ENCODE measurements at places on chromosomes 6 and 20.
A peak's percentile ranks its signal among the peaks of the same experiment; 100 is the strongest.

- DNase-seq, result no peak
These were observed 972 bp downstream of the GSTA3 start for GRCh38 chr6:52908526-52908925.

- no peak for DNase-seq
These were observed 198.5 kb downstream of the HIVEP2 start for GRCh38 chr6:142746524-142746923.

- DNase-seq, result no peak
These were observed 520.6 kb upstream of the CHD6 start for GRCh38 chr20:42138729-42139128.

DNA sequence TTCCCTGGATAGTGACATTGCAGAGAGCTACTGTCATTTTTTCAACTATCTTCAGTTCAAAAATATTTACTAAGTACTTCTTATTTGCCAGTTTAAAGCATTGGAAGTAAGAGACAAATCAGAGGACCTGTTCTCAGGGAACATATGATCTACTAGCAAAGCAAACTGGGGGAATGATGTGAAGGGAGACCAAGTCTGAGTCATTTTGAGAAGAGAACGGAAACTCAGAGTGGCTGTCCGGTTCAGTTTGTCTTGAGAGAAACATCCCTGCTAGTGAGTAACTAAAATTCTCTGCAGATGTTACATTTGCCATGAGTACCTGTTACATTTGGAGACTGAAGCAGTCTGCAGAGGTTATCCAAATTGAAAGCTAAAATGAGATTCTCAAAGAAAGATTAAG is 118.3 kb downstream of the KCNQ5 start:
- no peak for DNase-seq

GRCh38 chr6:55674672-55675071 is 95.7 kb upstream of the HMGCLL1 start:
- DNase-seq, result no peak

DNA sequence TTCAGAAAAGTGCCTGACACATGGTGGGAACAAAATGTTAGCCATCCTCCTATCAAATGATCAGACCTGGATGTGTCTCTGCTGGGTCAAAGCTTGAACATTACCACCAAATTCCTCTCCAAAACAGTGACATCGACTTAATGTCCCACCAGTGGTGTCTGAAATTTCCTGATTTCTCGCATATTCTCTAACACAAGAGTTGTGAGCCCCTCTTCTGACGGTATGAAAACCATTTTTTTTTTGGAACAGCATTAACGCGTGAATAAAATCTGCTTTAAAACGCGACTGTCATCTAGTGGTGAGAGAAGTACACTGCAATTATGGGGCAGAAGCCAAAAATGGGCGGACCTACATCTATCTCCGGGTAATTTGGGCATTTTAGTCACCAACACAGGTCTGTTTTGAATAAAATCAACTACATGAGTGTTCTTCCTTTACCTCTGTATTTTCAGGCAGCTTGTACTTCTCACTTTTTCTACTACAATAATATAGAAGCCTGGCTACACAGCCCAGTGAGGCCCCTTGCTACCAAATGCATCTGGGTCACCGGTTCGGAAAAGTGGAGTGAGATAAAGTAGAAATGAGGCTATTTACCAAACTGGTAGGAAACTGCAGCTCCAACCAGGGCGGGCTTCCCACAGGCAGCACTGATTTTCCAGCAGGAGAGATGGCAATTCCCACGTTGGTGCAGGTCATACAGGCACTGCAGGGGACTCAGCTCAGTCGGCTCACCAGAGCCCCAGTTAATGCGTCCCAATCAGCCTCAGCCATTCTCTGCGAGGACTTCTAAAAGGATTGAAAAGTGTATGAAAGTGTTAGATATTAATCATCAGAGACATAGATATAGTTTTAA is 27.4 kb downstream of the MGME1 start:
- DNase-seq, result peak; percentile 32

DNA sequence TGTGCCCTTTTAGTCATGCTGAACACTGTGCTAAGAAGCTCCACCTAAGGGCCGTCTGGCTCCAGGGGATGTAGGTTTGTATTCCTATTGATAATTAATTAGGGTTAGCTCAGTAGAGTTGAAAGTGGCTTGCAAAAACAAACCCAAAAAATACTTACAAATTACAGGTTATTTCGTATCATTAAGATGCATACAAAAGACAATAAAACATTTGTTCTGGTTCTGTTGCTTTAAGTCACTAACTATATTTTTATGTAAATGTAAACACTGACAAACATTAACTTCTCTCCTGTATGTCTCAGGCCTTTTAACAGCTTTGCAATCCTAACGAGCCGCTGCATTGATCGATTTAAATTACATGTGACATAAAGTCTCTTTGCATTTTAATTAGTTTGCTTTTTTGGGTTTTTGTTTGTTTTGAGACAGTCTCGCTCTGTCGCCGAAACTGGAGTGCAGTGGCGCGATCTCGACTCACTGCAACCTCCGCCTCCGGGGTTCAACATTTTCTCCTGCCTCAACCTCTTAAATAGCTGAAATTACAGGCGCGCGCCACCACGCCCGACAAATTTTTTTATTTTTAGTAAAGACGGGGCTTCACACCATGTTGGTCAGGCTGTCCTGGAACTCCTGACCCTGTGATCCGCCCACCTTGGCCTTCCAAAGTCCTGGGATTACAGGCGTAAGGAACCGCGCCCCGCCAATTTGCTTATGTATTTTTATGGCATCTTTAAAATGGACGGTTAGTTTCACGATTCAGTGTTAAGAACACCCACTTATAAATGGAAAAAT is 110.9 kb downstream of the HFE start:
- DNase-seq, result no peak

- no peak for DNase-seq
These were observed 747.6 kb downstream of the HDGFL1 start for GRCh38 chr6:23316931-23317330.

- no peak for DNase-seq
These were observed 16.5 kb downstream of the NCOA7 start for GRCh38 chr6:125807293-125807692.

DNA sequence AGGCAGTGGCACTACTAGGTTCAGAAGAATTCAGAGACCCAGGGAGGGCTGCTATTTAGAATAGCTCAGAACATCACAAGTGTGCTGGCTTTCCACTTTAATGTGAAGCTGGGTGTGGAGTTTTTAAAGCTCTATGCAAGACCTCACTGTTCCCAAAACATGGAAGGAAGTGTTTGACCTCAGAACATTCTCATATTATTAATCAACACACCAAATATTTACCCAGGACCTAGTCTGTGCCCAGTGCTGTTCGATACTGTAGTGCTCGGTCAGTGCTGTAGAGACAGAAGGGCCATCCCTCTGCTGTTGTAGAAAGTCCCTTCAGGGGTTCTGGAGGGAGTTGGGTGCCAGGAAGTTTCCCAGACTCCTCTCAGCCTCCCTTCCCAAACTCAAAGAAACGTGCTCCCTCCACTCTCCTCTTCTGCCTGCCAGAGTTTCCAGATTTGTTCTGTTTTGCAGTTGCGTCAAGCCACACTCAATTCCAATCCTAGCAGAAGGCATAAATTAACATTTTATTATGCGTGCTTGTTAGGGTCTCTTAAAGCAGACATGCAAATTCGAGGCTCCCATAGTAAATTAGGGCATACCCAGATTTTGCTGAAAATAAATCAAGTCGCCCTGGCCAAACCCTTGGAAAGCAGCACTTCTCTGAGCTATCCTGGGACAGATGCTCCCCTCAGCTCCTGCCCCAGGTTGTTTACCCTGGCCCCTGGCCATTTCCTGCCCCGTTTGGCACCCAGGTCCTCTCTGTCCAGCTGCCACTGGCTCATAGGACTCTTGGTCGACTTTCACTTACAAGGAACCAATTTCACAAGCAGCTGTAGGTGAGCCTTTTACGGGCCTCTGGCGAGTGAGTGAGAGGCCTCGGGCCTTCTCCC is 248.6 kb downstream of the HIVEP2 start:
- DNase-seq, result no peak

DNA sequence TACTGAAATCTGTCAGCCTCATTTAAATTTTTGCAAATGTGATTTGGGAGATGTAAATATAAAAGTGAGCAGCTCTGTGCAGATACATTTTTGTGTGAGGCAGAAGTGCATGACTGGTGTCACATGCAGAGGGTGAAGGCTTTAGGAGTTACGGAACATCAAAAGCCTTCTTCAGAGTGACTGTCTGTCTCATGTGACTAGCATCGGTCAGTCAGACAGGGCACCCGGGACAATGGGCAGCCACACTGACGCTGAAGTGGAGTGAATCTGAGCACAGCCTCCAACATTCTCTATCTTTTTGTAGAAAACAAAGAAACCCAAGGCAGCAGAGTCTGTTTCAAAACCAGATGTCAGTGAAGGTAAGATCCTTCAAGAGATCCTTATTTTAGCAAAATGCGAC is 7.9 kb upstream of the FAM209A start:
- no peak for DNase-seq

GRCh38 chr6:17156112-17156921 is 54.5 kb downstream of the STMND1 start:
- peak; percentile 77 for DNase-seq

- no peak for DNase-seq
These were observed 1.4 kb upstream of the OSBPL2 start for GRCh38 chr20:62236766-62237513.

DNA sequence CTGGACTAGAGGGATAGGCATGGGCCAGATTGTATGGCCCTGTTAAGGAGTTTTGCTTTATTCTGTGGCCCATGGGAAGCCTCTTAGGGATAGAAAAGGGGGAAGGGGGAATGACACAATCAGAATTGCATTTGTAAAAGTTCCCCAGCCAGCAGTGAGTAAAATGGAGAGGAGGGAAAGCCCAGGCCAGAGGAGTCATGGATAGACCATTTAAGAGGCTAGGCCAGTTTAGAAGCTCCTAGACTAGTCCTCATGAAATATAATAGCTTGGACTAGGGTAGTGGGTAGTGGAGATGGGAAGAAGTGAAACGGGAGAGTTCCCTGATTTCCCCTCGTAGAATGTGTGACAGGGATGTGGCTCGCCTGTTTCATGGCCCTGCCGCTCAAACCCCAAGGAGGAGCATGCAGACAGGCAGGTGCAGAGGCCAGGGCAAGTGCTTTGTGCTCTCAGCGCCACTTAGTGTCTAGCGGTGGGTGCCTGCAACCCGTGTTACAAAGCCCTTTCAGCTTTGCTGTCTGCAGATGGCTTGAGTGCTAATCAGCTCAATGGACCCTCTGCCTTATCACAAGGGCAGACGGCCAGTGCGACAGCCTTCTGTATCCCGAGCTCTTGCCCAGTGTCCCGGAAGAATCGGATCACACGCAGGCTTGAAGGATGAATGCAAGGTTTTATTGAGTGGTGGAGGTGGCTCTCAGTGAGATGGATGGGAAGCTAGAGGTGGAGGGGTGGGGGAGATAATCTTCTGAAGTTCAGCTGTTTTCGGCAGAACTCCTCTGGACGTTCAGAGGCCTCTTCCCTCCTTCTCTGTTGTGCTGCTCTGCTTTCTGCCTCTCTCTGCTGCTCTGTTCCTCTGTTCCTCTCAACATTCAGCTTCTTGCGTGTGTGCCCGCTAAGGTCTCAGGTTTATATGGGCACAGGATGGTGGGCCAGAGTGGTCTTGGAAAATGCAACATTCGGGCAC is 141.1 kb downstream of the CEP57L1 start:
- DNase-seq, result no peak

GRCh38 chr6:8865451-8865850 is 430.1 kb upstream of the SLC35B3 start:
- no peak for DNase-seq

DNA sequence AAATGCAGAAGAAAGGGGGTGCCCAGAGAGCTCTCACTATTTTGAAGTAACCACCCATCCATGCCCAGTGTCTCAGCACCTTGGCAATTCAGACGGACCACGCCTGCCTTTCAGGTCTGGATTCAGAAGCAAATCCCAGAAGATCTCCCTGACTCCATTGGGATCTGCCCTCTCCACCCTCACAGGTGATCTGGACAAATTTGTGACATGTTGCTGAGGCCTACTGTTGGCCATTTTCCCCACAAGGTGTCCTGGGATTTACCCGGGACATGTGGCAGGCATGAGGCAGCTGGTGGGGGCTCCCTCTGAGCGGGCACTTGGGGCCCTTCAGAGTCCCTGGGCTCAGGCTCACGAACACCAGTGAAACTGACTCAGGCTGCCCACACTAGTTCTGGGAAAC is 51.9 kb upstream of the IYD start:
- no peak for DNase-seq

DNA sequence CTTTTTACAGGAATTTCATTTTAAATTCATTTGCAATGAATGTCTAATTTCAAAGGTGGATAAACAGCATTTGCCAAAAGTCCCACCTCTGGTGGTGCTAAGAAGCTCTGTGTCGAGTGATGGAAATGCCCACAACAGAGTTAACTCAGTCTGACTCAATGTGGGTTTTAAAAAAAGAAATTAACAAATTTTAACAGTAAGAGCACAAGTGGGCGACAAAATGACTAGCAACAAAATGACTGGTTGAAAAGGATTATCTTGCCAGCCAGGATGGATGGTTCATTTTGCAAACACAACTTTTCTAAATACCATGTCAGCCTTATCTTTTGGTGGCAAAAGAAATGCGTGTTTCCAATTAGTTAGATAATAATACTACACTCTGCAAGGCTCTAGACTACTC is 14.3 kb upstream of the TAGAP start:
- DNase-seq, result no peak

GRCh38 chr6:121998631-121999030 is 400.8 kb upstream of the HSF2 start:
- no peak for DNase-seq

DNA sequence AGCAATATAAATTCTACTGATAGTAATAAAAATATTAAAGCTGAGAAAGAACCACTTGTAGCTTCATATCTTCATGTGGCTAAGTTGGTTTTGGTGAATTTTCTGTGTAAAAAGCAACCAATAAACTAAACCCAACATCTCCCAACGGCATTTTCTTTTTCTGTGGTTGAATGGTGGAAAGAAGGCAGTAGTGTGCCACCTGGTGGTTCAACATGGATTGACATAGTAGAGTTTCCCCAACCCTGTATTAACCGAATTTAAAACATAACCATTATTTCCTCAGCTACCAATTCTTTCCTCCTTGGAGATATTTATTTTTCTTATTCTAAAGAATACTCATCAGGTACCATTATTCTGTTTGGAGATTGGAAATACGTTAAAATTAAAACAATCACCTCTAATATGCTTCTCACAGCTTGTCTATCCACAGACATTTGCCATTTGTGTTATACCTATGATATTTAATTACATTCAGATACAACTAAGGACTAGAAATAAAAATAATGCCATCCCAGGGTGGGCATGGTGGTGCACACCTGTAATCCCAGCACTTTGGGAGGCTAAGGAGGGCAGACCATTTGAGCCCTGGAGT is 117.1 kb upstream of the EEF1E1 start:
- peak; percentile 18 for DNase-seq

- DNase-seq, result no peak
These were observed 43.9 kb downstream of the NCR2 start for GRCh38 chr6:41379306-41379705.
